ENCODE measurements at places on chromosomes 11 and 22.

DNA sequence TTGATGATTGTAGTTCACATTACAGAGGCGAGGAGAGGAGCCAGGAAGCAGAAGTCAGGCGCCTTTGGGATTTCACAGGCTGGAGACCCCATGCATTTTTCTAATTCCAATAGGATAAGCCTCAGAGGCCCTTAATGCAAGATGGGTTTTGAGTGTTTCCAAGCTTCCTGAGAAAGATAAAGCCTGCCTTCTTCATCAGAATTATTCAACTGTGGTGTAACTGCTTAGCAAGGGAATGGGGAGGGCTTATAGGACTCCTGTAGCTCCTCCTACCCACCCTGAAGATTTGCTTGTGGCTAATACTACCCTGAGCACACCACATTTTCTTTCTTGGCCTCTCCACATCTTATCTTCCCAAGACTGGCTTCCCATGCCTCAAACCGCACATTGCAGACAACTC, 151.1 kb upstream of the ISX start:
- DNase-seq = no peak

DNA sequence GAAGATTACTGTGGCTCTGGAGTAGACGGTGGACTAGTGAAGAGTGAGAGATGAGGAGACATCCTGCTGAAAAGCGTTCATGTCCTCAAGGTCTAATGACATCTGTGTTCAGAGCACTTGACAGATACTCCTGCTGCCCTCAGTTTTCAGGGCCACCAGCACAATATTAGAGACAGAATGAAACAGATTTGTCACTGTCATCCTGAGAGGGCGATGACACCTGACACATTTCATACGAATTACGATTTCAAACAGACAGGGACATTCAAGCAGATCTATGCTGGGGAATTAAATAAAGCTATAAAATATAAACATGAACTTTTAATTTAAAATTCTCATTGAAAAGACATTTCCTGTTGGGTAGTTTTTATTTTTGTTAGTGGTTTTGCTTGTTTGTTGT, 29.1 kb downstream of the SVIP start:
- DNase-seq = no peak

DNA sequence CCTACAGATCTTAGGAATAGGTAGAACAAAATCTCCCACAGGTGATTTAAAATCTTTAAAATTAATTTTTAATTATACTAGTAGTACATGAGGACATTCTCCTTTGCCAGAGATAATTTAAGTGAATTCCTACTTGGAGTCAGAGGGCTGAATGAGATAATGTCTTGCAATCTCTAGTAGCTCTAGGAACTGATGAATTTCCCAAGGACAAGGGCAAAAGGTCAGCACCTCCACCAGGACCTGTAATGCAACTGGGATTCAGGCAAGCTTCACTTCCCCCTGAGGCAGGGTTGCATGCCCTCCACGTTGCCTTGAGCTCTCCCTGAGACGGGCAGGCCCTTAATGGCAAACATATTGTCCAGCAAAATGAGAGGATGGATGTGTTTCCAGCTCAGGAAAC, 330.3 kb upstream of the PITPNB start:
- no peak for DNase-seq

GRCh38 chr11:9473408-9473807, 12.6 kb downstream of the ZNF143 start:
- no peak for DNase-seq

DNA sequence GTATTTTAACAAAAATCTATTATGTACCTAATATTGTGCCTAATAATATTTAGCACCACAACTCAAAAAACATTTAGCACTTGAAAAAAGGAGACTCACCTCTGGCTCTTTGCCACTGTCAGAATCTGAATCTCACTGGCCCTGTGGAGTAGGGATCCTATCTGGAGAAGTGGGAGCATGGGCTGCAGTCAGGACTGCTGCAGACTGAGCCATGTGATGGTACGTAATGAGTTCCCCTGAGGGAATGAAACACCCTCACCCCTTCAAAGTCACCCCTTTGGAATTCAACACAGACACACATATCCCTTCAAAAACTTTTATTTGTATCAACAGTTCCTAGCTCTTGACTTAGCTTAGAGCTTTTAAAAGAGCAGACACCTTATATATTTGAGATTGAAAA, 6.5 kb downstream of the PTPMT1 start:
- no peak for DNase-seq

GRCh38 chr11:134857035-134857434, 445.0 kb upstream of the B3GAT1 start:
- no peak for DNase-seq

GRCh38 chr11:56905936-56906335, 82.8 kb upstream of the OR5AK2 start:
- no peak for DNase-seq

GRCh38 chr11:83687787-83688186, 401.6 kb upstream of the CCDC90B start:
- no peak for DNase-seq

GRCh38 chr11:8168485-8169257, at the start of gene RIC3:
TSS of gene RIC3 (minus strand) at chr11:8169025. CDS start at chr11:8168989, 36 bp downstream.
- peak; percentile 50 for DNase-seq

- DNase-seq = no peak
These were observed 10.7 kb downstream of the KRTAP5-5 start for GRCh38 chr11:1640076-1640946.

- DNase-seq = no peak
These were observed 144.6 kb downstream of the ADAMTS15 start for GRCh38 chr11:130593064-130593463.

GRCh38 chr22:44975427-44976262, 34.2 kb downstream of the PHF21B start:
- DNase-seq = peak; percentile 35
